Stimulated activated CD8-positive, alpha-beta memory T cell treated with anti-CD3 and anti-CD28 coated beads, Interleukin-2, amount 100 ng/mL, for 48 hours (primary cell): ENCODE measurements at places on chromosomes 4 and X.

DNA sequence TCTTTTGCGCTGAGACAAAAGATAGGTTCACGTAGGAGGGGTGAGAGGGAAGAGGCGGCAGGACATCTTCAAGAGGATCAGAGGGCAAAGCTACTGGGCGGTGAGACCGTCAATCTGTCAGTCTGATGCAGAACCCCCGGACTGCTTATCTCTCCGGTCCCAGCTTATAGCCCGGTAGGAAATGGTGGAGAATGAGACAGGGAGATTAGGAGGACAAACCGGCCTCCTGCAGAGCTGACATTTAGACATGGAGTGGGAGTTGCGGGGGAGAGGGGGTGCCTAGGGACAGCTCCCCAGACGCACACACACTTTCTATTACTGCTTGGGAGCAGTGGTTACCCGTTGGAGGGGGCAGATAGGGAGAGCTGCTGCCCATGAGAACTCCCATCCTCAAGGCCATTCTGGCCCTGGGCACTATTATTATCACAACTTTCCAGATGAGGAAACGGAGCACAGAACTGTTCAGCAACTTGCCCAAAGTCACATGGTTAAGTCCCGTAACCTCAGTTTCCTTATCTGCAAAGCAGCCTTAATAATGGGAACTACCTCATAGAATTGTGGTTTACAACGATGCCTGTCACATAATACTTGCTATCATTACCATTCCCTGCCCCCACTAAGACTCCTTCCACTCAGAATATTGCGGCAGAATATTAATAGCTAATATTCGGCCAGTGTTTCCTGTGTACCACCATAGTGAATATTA, 1.1 kb upstream of the HDAC6 start:
- no peak for DNase-seq

DNA sequence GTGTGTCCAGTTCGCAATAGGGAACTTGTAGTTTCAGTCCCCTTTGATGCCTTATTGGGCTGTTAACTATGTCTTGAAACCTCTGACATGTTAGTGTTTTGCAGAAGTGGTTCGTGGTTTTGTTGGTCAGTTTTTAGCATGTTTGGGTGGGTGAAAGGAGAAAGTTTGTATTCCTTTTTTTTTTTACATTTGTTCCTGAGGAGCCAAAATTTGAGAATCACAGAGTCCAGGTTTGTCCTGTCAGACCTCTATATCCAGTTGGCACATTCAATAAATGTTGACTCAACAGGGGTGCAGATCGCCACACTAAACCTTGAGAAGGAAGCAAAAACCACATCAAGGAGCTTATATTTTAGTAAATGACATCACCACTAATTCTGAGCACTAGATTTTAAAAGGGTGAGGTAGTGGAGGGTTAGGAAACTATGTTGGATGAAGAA, 26.2 kb downstream of the DLG3 start:
- DNase-seq, result no peak

DNA sequence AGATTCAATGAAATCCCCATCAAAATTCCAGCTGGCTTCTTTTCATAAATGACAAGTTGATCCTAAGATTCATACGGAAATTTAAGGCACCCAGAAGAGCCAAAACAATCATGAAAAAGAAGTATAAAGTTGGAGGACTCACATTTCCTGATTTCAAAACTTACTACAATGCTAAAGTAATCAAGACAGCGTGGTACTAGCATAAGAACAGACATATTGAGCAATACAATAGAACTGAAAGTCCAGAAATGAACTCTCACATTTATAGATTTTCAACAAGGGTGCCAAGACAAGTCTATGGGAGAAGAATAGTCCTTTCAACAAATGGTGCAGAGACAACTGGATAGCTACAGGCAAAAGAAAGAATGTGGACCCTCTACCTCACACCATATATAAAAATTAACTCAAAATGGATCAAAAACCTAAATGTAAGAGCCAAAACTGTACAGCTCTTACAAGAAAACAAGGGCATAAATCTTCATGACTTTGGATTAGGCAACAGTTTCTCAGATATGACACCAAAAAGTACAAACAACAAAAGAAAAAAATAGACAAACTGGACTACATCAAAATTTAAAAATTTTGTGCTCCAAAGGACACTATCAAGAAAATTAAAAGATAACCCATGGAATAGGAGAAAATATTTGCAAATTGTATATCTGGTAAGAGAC, 28.5 kb downstream of the SASH3 start:
- DNase-seq, result no peak

DNA sequence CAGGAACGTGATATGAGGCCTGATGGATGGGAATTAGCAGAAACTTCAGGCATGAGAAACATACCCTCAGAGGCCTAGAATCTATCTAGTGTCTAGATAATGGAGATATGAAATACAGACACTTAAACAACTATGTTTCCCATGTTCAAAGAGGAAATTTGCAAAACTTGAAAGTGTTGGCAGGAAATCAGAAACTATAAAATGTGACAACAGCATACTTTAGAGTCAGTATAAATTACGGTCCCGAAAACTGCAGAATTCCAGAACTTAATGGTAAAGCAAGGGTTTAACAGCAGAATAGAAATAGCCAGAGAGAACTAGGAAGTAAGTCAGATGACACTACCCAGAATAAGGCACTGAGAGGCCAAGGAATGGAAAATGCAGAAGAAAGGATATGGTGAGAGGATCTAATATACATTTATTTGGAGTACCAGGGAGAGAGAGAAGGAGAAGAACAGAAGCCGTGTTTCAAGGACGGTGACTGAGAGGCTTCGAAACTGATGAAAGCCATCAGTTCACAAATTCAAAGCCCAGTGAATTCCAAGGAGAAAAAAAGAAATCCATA, 7.4 kb downstream of the HTT-AS start:
- no peak for DNase-seq

DNA sequence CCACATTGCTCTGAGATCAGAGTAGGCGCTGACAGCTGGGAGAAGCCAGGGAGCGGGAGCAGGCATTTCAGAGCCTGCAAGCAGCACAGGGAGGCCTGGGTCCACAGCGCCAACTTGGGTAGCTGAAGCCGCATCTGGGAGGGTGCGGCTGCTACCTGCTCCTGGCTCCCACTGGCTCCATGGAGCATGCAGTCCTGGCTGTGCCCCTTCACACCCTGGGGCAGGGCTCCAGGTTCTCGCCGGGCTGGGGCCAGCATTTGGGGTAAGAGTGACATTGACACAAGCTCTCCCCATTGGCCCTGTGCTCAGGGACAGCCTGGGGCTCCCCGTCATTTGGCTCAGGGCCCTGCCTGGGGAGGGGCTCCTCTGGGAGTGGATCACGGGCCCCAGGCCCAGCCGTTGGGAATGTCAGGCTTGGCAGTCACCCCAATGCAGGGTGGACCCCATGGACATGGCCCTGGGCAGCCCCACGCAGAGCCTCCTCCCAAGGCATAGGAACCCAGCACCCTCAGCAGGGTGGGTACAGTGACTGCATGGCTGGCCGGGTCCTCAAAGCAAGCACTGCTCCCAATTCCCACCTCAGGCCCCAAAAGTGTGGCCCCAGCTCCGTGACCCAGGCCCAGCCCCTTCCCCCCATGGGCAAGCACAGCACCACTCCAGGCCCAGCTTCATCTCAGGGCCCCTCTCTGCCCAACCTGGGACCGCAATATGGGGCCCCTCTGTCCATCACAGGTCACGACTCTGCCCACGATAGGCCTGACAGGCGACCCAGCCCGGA, 82.4 kb downstream of the PRDM5 start:
- no peak for DNase-seq

GRCh38 chr4:37827030-37827685, 672 bp downstream of the PGM2 start:
- no peak for DNase-seq

GRCh38 chr4:2186133-2186864, 55.6 kb downstream of the HAUS3 start:
- DNase-seq, result no peak

GRCh38 chrX:39491548-39492297, 606.0 kb downstream of the BCOR start:
- DNase-seq, result peak; percentile 28

GRCh38 chr4:84786478-84786877, 180.0 kb downstream of the WDFY3 start:
- no peak for DNase-seq

DNA sequence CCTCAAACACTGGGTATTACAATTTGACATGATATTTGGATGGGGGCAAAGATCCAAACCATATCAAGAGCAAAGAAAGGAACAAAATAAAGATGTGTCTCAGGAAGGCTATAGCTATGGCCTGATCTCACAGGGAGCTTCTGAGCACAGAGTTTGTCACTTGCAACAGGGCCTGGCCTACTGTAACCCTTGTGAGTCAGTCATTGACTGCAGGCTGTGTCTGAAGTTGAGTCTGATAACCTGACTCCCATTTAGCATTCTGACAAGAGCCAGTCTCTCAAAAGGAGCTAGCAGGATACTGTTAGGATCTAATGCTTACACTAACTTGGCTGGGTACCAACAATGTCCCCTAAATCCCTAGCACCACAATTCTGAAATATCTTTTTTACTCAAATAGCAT, 612.5 kb upstream of the TECRL start:
- no peak for DNase-seq

- no peak for DNase-seq
These were observed 144.6 kb downstream of the SOX3 start for GRCh38 chrX:140360284-140360683.

- DNase-seq, result no peak
These were observed 952.9 kb downstream of the FAT4 start for GRCh38 chr4:126267689-126268088.

DNA sequence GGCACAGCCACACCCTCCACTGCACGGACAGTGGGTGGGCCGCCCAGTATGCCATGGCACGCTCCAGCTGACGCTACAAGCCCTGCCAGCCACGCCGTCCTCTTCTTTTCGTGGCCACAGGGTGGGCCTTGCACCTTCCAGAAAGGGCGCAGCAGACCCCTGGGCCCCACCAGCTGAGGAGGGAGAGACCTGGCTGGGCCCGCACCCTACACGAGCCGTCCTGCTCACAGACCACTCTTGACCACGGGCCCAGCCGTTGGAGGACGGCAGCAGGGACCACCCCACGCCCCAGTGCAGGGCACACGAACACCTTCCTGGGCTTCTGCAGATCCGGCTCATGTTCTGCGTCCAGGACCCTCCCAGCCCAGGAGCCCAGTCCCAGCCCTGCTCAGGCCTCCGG, 27.1 kb downstream of the FAM53A start:
- no peak for DNase-seq

- no peak for DNase-seq
These were observed 10.8 kb downstream of the CXCL8 start for GRCh38 chr4:73751166-73751565.

GRCh38 chr4:170110285-170110672, 20.5 kb upstream of the AADAT start:
- no peak for DNase-seq

DNA sequence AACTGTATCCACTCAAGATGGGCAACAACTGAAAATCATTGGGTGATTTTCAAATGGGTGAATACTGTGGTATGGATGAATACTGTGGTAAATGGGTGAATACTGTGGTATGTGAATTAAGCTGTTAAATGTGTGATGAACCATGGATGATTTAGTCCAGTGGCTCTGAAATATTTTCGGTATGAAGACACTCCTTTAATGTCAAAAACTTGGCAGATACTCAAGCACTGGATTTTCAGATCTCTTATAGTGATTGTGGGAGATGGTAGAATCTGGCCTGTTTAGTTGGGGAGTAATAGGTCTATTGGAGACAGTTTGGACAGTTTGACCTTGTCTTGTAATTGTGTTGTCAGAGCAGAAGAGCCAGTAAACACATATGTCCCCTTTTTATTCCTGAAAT, 45.7 kb downstream of the SSX7 start:
- DNase-seq, result no peak

- no peak for DNase-seq
These were observed 223.8 kb downstream of the CHIC2 start for GRCh38 chr4:53840643-53841042.

- DNase-seq, result no peak
These were observed 3.2 kb upstream of the FGF2 start for GRCh38 chr4:122823476-122823875.

DNA sequence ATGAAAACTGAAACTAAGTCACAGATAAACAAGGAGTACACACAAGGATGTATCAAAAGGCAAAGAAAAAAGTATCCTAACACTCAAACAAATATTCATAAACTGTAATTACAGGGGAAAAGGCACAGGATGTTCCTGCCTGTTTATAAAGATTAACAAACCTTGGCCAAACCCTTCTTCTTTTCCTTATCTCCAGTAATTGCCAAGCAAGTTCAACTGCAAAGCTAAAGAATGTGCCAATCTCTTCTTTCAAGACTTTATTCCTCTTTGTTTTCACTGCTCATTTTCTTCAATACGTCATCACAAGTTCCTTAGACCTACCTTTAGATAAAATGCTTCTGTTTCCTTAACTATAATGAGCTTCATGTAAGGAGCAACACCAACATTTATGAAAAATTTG, 171.2 kb downstream of the AMELX start:
- no peak for DNase-seq

- DNase-seq, result no peak
These were observed 154.0 kb upstream of the RASGEF1B start for GRCh38 chr4:81625422-81626417.

GRCh38 chrX:45009371-45010000, 136.5 kb downstream of the KDM6A start:
- no peak for DNase-seq

GRCh38 chr4:78936989-78937388, 2.2 kb downstream of the PAQR3 start:
- no peak for DNase-seq

GRCh38 chr4:89509708-89510281, 202.2 kb upstream of the GPRIN3 start:
- DNase-seq, result no peak

GRCh38 chr4:128357286-128357685, 69.7 kb upstream of the PGRMC2 start:
- DNase-seq, result no peak

DNA sequence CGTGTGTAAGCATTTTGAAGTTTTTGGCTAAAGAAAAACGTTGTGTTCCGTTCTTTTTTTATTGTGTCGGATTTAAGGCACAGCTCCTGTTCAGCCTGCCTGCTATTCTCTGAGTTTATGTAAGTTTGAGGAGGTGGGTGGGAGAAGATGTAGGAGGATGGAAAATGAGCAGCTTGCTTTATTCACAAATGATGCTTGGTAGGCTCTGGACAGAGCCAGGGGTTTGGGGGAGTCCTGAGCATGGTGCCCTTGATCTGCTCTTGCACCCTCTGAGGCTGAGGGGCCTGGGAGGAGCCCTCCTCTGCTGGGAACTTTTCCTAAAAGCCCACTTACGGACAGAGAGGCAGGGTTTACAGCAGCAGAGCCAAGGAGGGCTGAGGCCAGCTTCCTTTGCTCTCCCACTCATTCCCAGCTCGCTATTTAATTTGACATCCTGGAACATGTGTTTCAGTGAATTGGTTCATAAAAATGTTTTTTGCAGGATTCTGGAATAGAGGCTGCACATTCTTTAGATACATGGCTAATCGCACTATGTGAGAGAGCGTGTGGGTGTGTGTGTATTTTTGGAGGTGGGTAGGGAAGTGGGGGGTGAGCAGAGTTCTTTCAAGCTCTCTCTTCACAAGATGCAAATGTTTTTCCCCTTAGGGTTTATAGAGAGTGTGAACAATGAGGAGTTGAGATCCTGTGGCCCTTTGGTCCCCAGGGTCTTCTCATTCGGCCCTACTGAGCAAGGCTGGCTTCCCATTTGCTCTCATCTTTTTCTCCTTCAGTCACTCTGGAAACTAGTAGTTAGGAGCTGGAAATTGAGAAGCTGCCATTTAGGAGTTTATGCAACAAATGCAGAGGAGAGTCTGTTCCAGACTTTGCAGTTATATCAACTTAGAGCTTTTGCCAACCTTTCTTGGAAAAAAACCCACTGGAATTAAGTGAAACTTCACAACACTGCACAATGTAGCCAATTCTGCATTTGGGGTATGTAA, 32.1 kb downstream of the TMEM131L start:
- no peak for DNase-seq

GRCh38 chr4:111475001-111475400, 670.3 kb upstream of the FAM241A start:
- no peak for DNase-seq
